ENCODE measurements at places on chromosomes 7 and 10.
A peak's percentile ranks its signal among the peaks of the same experiment; 100 is the strongest.

DNA sequence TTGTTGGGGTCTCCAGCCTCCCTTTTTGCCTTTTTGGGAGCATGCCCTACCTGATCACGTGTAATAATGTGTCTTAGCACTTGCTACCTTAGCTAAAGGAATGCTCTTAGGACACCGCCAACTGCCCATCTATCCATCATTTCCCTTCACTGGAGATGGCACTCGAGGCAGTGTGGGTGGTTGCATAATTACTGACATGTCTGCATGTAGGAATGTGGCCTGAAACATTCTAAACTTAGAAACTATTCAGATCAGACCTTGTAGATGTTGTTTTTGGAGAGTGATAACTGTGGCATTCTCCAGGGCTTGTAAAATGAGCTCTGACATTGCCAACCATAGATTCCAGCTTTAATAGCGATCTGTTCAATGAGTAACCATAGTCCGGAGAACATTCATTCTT is 365.8 kb downstream of the BBS9 start:
- DNase-seq: no peak

DNA sequence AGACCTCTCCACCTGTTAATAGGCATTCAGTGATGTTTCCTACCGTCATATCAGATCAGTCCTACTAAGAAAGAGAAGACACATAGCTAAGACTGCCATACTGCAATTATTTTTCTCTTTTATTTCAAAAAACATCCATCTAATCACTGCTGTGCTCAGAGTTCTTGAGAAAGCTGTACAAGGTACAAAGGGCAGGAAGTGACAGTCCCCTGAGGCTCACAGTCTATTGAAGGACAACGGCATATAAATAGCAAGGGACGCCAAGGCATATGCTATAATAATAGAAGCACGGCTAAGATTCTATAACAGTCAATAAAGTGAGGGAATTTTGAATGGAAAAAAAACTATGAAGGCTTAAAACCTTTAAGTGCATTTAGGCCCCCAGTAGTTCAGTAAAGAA is 415.3 kb upstream of the NRP1 start:
- no peak for DNase-seq

GRCh38 chr7:6636741-6637543 is at the start of gene ZNF316:
Gene ZNF316, plus strand, starts transcription at chr7:6637318. Its CDS starts 5,092 bp downstream, at chr7:6642410.
- peak; percentile 79 for DNase-seq

GRCh38 chr7:8386926-8387550 is 46.4 kb upstream of the NXPH1 start:
- DNase-seq: no peak

GRCh38 chr7:753190-753589 is 26.1 kb upstream of the PRKAR1B start:
- no peak for DNase-seq

DNA sequence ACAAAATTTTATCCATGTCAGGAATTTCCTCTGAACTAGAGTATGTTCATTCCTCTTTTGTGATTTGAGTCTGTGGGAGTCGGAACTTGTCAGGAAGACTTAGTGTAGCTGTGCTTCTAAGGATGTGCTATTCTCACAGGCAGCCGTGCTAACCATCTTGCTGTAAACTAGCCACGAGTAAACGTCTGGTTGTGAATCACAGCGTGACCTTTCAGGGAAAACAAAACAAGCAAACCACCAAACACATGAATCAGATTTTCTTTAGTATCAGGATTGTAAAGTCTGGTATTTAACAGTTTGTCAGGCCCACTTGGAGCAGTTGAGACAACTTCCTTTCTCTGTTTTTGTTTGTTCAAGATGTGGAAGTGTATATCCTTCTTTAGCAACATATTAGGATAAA is 32.0 kb downstream of the AUTS2 start:
- no peak for DNase-seq

DNA sequence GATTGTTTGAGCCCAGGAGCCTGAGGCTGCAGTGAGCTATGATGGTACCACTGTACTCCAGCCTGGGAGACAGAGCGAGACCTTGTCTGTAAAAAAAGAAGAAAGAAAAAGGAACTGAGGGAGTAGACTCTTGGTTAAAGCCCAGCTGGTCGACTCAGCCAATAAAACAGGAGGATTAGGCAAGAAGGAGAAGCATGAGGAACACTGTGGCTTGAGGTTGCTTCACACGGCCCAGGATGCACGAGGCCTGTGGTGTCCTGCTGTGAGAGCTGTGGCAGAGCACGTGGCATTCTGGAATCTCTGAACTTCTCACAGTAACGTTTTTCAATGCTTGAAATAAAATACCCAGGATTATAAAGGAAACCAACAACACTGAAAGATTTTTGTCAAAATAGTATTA is 93.3 kb downstream of the CUL2 start:
- no peak for DNase-seq

GRCh38 chr7:35676211-35676610 is 18.7 kb downstream of the HERPUD2 start:
- DNase-seq: no peak

- DNase-seq: no peak
Observed at GRCh38 chr7:1365846-1366245, 93.4 kb downstream of the MICALL2 start.

DNA sequence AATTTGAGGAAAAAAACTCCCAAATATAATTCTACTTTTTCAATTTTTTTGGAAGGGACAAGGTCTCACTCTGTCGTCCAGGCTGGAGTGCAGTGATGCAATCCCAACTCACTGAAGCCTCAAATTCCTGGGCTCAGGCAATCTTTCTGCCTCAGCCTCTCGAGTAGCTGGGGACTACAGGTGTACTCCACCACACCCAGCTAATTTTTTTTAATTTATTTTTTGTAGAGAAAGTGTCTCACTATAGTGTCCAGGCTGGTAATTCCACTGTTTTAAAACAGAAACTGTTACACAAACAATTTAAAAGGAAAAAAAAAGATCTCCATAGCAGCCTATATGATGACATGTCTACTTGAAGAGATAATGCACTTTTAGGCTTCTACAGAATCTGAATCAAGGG is 25.6 kb downstream of the EZH2 start:
- no peak for DNase-seq

GRCh38 chr10:81576336-81576735 is 298.7 kb upstream of the NRG3 start:
- DNase-seq: no peak

GRCh38 chr7:70544016-70544415 is 587.9 kb upstream of the GALNT17 start:
- DNase-seq: no peak

- DNase-seq: no peak
Observed at GRCh38 chr10:12880423-12880822, 121.1 kb downstream of the CCDC3 start.

- peak; percentile 73 for DNase-seq
Observed at GRCh38 chr7:131105799-131106680, 221.6 kb upstream of the MKLN1 start.

GRCh38 chr7:46772776-46773175 is 809.1 kb downstream of the TNS3 start:
- DNase-seq: no peak

DNA sequence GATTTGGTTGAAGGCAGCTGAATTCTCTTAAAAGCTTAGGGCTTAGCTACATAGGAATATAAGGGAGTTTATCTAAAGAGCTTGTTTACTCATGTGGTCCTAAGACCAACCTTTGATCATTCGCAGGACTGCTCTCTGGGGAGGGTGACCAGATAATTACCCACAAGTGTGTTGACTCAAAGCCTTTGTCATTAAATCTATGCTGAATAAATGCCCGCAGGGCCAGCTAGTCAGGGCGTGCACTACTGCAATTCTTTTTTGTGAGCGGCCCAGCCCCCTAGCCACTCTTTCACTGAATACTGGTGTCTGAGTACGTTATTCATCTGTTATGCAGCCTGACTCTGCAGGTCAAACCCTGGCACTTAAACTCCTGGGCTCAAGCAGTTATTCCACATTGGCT is 69.6 kb downstream of the AKAP9 start:
- DNase-seq: peak; percentile 13

GRCh38 chr10:96406091-96406490 is 47.3 kb upstream of the OPALIN start:
- no peak for DNase-seq

DNA sequence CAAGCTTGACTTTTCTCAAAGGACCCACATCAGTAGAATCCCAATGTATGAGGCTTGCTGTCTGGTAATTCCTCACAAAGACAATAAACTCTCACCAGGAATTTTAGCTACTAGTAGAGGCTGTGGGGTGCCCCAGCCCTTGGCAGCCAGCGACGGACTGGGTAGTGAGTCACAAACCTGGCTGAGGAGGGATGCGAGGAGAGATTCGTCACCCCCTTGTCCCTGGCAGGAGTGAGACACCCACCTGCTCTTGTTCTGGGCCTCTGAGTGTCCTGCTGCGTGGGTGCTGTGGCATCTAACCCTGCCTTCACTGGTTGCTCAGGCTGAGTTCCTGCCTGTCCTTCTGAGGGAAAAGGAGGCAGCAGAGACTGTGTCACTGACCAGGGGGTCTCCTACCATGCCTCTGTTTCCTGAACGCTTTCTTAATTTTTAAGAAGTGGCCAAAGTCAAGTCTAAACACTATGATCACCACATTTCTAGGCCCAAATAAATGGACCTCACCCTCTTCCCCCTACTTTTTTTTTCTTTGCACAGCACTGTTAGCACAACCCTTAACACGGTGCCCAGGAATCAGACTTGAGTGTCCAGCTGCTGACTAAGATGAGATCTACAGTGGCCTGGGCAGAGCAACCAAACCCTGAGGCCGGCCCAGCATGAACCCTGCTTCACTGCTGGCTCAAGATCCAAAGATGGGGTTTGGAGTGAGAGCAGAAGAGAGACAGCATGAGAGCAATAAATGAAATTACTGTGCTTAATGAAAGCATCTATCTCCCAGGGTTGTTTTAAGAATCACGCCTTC is 146.4 kb downstream of the ANLN start:
- DNase-seq: no peak

GRCh38 chr10:110411047-110411410 is 86.7 kb upstream of the DUSP5 start:
- no peak for DNase-seq

- no peak for DNase-seq
Observed at GRCh38 chr7:40234046-40234445, 99.2 kb downstream of the SUGCT start.

GRCh38 chr10:3542185-3542611 is 242.8 kb downstream of the KLF6 start:
- no peak for DNase-seq

DNA sequence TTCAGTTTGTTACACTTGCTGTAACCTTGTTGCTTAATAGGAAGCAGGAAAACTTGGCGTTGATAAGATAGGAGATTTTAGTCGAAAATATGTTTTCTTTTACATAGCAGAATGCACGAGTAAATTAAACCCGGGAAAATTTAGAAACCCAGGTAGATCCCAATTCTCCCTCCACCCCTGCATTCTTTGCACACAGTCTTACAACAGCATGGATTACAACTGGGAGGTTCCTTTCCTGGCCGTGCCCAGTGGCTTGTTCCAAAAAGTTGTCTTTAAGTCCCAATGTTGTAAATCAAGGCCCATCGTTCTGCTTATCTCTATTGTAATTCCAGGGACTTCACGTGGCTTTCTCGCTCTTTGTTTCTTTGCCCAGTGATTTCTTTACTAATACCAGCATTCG is 1.1 kb upstream of the DPY19L1 start:
- no peak for DNase-seq

- DNase-seq: no peak
Observed at GRCh38 chr7:29623973-29624372, 60.3 kb downstream of the PRR15 start.

DNA sequence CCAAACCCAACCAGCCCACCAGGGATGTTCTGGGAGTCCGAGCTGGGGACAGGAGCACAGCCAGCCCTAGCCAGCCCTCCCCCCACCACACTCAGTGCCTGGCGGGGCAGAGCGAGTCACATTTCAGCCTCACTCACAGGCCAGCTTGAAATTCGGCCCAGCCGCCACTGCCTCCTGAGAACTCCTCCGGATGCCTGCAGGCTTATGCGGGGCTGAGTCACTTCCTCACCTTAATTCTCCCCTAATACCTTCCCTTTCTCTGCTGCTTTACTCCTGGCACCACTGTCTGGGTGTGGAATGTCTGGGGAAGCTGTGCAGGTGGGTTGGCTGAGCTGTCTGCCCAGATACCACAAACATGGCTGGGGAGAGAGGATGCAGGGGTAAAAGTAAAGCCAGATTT is 22.6 kb upstream of the DLG5 start:
- DNase-seq: no peak

GRCh38 chr10:126618466-126618865 is 52.0 kb downstream of the C10orf90 start:
- no peak for DNase-seq

DNA sequence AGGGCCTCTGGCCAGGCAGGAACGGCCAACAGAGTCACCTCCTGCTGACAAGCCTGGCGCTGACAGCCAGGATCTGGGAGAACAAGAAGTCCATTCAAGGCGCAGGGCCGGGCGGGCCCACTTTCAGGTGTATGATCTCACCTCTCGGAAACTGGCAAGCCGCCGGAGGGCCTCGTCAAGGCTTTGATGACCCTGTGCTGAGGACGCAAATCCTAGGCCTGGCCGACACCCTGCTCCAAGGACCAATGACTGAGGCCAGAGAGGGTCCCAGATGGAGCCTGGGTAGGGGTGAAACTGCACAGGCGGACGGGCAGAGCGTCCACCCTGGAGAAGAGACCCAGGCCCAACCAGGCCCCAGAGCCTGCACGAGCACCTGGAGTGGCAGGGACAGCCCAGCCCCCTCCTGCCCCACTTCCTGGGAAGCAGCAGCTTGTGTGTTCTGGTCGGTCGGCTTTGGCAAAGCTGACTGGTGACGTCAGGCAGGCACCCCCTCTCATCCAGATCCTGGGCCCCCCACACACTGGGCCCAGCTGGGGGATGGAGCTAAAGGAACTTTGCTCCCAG is 30.6 kb downstream of the MYL10 start:
- DNase-seq: no peak

DNA sequence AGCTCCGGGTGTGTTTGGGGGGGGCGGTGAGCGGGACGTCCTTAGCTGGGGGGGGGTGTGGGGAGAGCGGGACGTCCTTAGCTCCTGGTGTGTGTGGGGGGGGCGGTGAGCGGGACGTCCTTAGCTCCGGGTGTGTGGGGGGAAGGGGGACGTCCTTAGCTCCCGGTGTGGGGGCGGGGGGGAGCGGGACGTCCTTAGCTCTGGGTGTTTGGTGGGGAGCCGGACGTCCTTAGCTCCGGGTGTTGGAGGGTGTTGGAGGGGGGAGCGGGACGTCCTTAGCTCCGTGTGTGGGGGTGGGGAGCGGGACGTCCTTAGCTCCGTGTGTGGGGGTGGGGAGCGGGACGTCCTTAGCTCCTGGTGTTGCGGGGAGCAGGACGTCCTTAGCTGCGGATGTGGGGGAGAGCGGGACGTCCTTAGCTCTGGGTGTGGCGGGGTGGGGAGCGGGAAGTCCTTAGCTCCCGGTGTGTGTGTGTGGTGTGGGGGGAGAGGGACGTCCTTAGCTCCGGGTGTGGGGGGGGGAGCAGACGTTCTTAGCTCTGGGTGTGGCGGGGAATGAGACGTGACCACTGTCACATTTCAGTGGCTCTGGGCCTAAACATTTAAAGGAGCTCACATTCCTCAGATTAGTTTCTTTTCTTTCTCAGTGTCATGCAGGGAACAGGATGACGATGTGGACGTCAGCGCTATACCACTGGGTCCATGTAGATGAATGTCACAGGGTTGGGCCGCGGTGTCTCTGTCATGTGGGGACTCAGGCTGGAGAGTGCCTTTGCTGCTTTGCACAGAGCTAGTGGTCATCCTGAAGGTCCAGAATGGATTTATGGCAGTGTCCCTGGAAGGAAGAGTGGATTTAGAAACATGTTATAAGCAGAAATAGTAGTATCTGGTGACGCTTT is 7.5 kb downstream of the DYNC2I1 start:
- DNase-seq: no peak
